T-helper 1 cell (primary cell): ENCODE measurements at places on chromosomes 13 and 19.

- DNase-seq = no peak
These were observed 33.1 kb upstream of the C1QTNF9 start for GRCh38 chr13:24276306-24276705.

- no peak for DNase-seq
These were observed 1165.3 kb downstream of the EFNB2 start for GRCh38 chr13:105370011-105370650.

DNA sequence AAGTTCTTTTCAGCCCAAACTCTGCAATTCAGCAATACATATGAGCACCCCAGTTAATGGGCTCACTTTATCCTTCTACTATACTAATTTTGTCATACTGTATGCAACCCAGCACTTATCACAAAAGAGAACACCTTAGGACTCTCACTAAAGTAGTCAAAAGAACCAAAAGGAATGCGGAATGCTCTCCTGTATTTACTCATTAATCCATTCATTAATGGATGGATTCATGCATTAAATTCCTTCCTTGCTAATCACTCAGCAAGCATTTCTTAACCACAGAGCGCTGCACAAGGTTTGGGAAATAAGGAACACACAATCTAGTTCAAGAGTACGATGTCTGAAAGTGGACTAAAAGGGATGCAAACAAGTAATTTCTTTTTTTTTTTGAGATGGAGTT, 12.8 kb upstream of the DOCK9 start:
- DNase-seq = no peak

DNA sequence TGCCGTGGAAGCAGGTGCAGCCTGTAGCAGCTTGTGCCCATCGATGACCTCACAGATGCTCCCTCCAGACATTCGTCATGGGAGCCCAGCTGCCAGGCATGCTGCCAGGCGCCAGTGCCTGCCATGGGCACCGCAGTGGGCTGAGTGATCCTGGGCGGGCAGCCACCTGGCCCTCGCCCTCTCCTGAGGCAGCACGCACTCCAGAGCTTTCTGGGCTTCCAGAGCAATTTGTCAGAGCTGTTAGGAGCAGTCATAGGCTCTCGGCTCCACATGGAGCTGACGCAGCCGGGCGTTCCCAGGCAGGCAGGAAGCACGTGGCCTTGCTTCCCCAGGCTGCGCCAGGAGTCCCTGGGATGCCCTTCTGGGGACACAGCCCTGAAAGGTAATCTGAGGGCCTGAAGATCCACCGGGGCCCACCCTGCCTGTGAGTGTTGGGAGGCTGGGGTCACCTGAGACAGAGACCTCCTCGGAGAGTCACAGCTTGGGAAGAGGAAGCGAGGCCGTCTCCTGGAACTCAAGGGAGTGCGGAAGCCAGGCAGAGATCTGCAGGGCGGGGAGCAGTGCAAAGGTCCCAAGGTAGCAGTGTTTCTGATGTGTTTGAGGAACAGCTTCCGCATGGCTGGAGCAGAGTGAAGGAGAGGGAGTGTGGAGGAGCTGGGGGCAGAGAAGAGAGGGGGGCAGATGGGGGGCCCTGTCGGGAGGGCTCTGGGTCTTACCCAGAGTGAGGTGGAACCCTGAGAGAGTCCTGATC, 50.6 kb downstream of the DPF1 start:
- DNase-seq = no peak

- DNase-seq = no peak
These were observed 68.3 kb upstream of the NPAS1 start for GRCh38 chr19:46951171-46951986.
